NCI-H774 (cell line): ENCODE measurements at places on chromosomes 4 and X.
A peak's percentile ranks its signal among the peaks of the same experiment; 100 is the strongest.

DNA sequence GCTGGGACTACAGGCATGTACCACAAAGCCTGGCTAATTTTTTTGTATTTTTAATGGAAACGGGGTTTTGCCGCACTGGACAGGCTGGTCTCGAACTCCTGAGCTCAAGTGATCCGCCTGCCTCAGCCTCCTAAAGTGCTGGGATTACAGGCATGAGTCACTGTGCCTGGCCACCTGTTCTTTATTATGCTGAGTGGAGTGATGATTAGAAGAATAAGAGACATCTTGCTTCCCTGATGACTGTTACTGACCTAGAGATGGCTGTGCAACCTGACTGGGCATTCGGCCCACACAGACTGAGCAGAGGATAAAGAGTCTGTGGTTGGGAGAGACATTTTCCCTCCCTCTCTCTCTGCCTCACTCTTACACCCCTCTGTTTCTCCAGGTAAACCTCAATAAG lies 56.7 kb downstream of the SPINK2 start:
- DNase-seq = no peak

DNA sequence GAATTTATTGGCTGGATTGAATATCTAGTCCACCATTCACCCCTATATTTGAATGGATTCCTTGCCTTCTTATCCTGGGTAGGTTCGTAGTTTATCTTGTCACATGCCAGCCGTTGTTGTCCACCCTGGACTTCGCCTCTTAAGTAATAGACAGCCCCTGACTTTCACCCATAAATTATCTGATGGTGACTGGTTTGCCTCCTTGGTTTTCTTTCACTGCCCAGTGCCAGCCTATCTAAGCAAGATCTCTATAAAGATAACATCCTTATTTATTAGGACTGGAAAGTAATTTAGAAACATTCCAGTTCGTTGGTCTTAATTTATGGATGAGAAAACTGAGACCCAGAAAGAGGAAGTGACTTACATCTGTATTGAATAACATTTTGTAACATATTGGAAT lies 410.3 kb downstream of the RPA4 start:
- DNase-seq = no peak

DNA sequence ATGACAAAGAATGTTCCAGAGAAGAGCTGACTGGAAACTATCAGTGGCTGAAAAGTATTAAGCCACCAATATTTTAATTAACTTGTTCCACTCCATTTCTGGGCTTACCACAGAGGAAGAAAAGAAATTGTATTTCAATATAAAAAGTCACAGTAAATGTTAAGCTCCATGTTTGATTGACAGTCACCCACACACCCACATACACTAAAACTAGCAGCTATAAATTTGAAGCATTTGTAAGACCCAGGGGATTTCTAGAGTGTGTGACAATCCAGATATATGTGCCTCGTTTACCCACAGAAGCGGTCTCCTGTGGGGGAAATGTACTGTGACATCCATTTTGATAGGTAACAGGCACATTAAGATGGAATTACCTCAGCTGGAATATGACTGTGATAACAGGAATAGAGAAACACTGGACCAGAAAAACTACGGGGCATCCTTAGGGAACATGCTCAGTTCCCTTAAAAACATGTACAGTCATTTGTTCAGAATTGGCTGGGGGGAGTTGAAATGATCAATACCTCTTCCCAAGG lies 39.0 kb upstream of the RASGEF1B start:
- no peak for DNase-seq

DNA sequence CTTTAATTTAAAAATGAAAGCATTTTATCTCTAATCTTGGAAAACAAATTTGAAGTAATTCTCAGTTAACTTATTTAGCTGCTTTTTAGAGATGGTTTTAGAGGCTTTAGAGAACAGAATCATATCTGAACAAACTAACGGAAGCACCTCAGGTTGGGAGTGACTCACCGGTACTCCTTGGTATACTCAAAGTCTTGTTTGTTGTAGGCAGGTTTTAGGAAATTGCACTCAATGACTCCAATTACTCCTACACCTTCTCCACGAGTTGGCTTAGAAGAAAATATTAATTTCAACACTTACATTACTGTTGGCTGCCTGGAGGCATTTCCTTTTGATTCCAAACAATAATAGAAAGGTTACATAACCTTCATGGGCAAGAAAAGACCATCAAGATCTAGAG lies 23.6 kb downstream of the MORC4 start:
- no peak for DNase-seq

DNA sequence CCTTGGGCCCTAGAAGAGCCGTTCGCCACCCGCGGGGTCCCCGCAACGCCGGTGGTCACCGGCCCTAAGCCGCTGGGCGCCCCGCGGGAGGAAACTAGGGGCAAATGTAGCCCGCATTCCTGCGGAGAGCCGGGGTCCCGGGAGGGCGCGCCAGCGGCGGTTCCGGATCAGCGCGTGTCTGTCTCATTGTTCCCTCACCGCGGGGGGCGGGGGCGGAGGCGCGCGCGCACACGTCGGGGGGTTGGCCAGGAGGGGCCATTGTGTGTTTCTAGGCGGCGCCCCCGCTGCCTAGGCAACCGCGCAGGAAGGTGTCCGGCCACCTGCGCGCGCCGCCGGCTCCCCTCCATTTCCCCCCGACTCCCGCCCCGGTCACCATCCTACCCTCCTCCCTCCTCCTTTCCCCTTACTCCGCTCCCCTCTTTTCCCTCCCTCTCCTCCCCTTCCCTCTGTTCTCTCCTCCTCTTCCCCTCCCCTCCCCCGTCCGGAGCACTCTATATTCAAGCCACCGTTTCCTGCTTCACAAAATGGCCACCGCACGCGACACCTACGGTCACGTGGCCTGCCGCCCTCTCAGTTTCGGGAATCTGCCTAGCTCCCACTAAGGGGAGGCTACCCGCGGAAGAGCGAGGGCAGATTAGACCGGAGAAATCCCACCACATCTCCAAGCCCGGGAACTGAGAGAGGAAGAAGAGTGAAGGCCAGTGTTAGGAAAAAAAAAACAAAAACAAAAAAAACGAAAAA lies 789 bp upstream of the DDX3X start:
- peak; percentile 90 for DNase-seq

- no peak for DNase-seq
Measured at GRCh38 chrX:150100261-150100660, 162.0 kb upstream of the EOLA2 start.

DNA sequence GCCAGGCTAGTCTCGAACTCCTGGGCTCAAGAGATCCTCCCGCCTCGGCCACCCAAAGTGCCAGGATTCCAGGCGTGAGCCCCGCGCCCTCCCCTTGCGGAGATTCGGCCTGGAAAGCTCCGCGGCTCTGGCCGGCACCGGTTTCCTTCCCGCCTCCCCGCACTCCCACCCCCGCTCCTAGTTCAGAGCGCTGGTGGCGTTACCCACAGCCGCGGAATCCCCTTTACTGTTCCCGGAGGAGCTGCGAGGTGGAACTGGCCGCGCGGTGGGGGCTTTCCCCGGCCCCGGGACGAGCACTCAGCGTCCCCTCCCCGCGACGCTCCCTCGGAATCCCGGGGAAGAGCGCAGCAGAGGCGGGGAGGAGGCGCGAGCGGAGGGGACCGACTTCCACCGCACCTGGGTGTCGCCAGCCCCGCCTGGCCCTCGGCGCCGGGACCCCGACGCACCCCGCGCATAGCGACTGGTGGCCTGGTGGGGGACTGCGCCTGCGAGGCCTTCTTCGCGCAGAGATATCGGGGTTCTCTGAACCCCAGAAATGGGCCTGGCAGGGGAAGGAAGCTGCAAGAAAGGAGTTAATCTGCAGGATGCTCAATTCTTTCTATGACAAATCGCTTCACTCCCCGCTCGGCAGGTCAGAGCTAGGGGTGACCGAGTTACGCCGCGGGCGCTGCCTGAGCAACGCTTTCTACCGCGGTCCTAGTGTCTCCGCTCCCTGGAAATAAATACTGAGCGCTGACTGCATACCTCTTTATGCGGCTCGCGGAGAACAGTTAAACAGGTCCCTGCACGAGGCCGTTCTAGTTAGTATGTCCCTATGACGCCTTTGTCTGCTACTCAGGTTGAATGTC lies 14.6 kb upstream of the SLC25A4 start:
- no peak for DNase-seq

GRCh38 chr4:181969151-181969550 lies 274.1 kb upstream of the TENM3 start:
- DNase-seq = no peak

- no peak for DNase-seq
Measured at GRCh38 chr4:173528378-173529321, 1.4 kb downstream of the HAND2 start.

DNA sequence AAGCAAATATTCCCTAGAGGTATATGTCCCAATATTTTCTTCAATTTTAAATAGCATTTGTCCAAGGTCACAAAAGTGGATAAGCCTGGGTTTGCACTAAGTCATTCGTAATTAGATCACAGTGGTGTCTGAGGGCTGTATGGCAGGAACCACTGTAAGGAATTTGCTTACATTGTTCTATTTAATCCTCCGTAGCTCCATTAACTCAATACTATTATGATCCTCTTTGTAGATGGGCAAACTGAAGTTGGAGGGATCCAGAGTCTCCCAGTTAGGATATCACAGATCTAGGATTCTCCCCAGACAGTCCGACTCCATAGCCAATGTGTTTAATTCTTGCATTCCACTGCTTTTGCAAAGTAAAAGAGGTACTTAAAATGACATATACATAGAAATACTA lies 242.7 kb upstream of the DCAF8L1 start:
- no peak for DNase-seq

DNA sequence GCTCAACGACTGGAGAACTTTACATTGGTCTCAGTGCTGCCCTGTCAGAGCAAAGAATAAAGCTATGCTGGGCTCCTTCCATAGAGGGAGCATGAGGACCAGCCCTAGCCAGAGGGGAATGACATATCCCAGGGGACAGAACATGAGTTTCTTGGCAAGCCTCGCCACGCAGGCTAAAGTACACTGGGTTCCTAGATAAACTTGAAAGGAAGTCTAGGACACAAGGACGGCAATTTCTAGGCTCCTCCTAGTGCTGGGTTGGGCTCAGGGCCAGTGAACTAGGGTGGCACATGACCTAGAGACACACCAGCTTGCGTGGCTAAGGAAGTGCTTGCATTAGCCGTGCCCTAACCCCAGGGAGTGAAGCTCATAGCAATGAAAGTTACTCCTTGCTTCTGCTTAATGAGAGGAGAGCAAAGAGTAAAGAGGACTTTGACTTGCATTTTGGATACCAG lies 141.0 kb downstream of the MAB21L2 start:
- DNase-seq = no peak

GRCh38 chrX:27679281-27679680 lies 89.1 kb downstream of the DCAF8L2 start:
- no peak for DNase-seq

GRCh38 chr4:10925996-10926395 lies 241.4 kb upstream of the CLNK start:
- DNase-seq = no peak

DNA sequence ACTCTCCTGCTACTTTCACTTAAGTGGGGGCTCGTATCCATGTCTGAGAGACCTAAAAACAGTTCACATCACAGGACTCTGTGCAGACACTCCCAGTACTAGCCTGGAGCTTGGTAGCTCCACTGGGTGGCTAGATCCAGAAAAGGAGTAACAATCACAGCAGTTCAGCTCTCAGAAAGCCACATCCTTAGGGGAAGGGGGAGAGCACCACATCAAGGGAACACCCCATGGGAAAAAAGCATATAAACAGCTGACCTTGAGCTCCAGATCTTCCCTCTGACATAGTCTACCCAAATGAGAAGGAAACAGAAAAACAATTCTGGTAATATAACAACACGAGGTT lies 175.8 kb downstream of the FAM13A start:
- no peak for DNase-seq

GRCh38 chr4:176453079-176453478 lies 133.3 kb downstream of the SPCS3 start:
- DNase-seq = no peak

GRCh38 chr4:157880761-157881160 lies 292.1 kb downstream of the GASK1B start:
- no peak for DNase-seq

- no peak for DNase-seq
Measured at GRCh38 chrX:34653811-34654210, 3.3 kb downstream of the TMEM47 start.

DNA sequence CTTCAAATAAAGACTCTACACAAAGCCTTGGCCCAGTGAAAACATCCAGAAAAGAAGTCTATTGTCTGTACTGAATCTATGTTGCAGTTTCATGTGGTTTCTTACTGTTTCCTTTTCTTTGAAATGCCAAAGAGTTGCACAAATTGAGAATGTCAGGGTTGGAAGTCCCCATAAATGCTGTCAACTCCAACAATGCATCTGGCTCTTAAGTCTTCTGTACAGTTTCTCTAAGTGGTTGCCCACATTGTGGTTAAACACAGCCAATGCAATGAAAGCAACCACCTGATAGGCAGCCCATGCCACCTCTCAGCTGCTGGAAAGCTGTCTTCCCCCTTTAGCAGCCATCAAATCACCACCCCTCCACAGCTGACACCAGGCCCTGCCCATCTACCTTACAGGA lies 67.2 kb upstream of the C1GALT1C1 start:
- DNase-seq = no peak

GRCh38 chr4:114780205-114780604 lies 181.6 kb downstream of the UGT8 start:
- no peak for DNase-seq

- no peak for DNase-seq
Measured at GRCh38 chr4:54395013-54395527, 166.0 kb downstream of the PDGFRA start.

DNA sequence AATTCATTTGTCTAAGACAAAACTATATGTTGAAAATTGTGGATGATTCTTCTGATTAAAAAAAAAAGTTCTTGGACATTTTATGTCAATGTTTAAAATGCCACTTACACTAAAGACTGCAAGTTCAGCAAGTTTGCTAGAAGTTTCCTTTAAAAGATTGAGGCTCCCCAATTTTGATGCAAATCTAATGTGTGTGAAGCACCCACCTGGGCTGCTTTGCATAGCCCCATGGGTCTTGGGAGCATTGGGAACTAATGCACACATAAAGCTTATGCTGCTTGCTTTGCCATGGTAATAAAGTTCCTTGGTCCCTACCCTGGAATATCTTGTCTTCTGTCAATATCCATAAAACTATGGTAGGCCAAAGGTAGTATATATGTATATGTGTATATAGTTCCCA lies 725.9 kb upstream of the GRID2 start:
- DNase-seq = no peak

- no peak for DNase-seq
Measured at GRCh38 chr4:165326831-165327210, 648 bp upstream of the MSMO1 start.

DNA sequence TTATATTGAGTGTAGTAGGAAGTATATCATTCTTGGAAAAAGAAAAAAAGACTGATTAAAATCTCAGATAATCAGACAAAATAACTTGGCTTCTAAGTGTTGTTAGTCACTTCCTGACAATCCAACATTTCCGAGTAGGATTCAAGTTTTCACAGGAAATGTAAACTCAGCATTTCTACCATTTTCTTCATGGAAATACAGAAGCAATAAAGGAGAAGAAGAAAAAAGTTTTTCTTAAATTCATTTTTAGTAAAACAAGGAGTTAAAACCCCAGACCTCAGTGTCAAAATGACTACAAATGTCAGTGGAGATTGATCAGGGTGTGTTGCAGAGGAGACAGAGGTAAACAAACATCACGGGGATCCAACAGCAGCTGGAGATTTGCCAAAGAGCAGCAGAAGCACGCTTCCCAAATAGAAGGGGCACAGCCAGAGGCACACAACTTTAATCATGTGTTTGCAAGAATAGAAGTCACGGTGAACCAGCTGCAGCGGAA lies 129.3 kb upstream of the FAM9B start:
- DNase-seq = peak; percentile 66

- peak; percentile 29 for DNase-seq
Measured at GRCh38 chr4:27278615-27279375, 418.2 kb downstream of the STIM2 start.

GRCh38 chr4:130110770-130111169 lies 1014.8 kb downstream of the C4orf33 start:
- no peak for DNase-seq
